Renal pelvis (tissue), 12 donors: ENCODE measurements at places on chromosomes 12 and 14. TPM values are rescaled to one million over a fixed set of nuclear protein-coding genes. Genes with fewer than 3 reads are reported as not detected.

- DNase-seq: no peak
These were observed 41.6 kb upstream of the CSRP2 start for GRCh38 chr12:76920172-76921099.

The RTL1 gene
- 0.10 TPM for polyA plus RNA-seq

- no peak for DNase-seq
These were observed 102.2 kb downstream of the GPHN start for GRCh38 chr14:66610154-66610563.

DNA sequence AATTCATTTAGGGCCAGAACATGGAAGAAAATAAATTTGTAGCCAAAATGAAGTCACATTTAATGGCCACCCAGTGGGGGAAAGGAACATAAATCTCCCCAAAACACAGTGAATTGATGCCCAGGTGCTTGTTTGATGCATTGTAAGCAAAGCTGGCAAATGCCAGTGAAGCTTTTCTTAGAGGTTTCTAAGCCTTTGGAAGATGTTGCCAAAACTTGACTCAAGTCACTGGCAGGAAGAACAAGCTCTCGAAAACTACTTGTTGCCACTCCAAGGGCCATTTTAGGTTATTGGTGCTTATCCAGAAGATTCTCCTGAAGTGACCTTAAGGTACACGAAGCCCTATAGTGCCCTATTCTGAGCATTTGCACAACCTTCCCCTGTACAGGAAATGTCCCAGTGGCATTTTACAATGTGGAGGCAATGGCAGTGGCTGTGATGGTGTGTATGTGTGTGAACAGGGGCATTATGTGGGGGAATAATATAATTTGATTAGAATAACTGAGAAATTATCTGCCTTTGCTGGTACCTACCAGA is 89.5 kb upstream of the NOVA1 start:
- no peak for DNase-seq

GRCh38 chr12:121226399-121226798 is 16.5 kb downstream of the P2RX4 start:
- DNase-seq: no peak

- DNase-seq: no peak
These were observed 223.0 kb downstream of the APAF1 start for GRCh38 chr12:98868076-98868475.

DNA sequence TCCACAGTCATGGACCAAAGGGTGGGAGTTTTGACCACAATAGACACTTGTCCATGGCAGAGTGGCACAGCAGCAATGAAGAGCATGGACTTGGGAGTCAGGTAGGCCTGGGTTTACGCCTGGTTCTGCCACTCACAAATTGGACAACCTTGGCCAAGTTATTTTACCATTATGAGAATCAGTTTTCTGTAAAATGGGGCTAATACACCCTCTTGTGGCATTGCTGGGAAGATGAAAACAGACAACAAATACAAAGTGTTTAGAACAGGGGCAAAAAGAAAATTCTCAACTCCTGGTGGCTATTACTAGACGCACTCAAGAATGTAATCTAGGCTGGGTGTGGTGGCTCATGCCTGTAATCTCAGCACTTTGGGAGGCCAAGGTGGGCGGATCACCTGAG is 2.6 kb downstream of the C12orf43 start:
- no peak for DNase-seq

The C3AR1 gene
- 3.5 TPM for polyA plus RNA-seq

GRCh38 chr14:49944501-49944900 is 51.6 kb downstream of the ARF6 start:
- no peak for DNase-seq

GRCh38 chr12:54259194-54260011 is 20.5 kb downstream of the CBX5 start:
- peak; percentile 90 for DNase-seq

The LMO3 gene
- 1.6 TPM for polyA plus RNA-seq

The LRTM2 gene
- polyA plus RNA-seq: 0.13 TPM

- DNase-seq: no peak
These were observed 15.6 kb downstream of the DTX1 start for GRCh38 chr12:113072136-113072535.

DNA sequence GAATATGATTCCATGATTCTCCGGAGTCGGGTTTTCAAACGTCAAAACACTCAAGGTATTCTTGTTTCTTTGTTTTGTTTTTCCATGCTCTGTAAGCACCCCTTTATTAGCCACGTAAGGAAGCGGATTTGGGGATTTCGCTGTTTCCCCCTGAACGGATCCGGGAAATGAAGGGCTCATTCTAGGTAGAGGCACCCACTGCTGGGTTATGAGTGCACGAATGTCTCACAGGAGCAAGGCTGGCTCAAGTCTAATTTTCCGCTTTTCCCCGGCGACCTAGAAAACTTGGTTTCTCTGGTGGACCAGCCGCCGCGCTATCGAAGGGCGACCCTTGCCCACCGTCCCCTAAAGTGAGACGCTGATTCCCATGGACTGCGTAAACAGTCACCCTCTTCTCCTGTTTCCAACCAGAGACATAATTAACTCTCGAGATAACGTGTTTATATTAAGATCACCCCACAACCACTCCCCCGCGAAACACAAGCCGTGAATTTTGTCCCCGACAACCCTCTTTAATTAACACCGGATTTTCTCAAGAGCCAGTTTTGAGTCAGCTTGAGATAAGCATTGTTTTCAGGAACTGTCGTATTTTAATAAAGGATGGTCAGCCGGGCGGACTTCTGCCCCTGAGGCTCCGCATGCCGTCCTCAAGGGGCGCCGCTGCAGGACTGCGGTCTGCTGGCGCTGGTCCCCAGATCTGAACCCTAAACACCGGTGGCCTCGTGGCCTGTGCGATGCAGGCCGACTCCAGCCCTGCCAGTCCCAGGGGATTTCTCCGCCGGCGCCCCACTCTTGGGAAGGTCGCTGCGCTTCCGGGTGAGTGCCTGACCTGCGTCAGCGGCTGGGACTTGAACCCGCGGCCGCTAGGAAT is 515 bp upstream of the ABCC9 start:
- peak; percentile 68 for DNase-seq

DNA sequence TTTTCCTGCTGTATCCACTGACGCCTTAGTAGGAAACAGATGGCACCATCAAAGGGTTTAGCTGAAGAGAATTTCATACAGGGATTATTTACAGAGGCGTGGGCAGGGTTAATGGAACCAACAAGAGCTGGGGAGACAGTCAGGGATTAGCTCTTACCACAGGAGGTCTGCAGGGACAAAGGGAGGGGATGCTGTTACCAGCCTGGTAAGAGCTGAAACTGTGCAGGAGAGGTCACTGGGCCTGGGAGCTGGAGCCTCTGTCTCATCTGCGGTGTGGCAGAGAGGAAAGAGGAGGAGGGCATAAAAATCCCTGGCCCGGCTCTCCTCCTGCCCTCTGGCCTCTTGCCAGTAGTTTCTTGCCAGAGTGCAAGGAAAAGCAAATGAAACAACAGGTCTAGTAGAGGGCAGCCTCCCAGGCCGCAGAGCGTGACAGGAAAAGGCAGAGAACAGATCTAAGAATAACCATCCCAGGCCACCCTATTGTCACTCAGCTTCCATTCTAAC is 18.9 kb upstream of the POC1B start:
- peak; percentile 65 for DNase-seq

The KIF26A gene
- polyA plus RNA-seq: 14.5 TPM

- DNase-seq: peak; percentile 62
These were observed 82.2 kb downstream of the PAPOLA start for GRCh38 chr14:96584199-96584906.

- no peak for DNase-seq
These were observed 27.6 kb downstream of the TDP1 start for GRCh38 chr14:89983375-89983774.

- DNase-seq: no peak
These were observed 27.8 kb downstream of the SMCO2 start for GRCh38 chr12:27474344-27474743.

GRCh38 chr12:62128175-62128975 is 131.8 kb upstream of the USP15 start:
- DNase-seq: peak; percentile 3

- no peak for DNase-seq
These were observed 233.2 kb downstream of the NRXN3 start for GRCh38 chr14:78403278-78403815.
